Activated CD8-positive, alpha-beta memory T cell treated with anti-CD3 and anti-CD28 coated beads, Interleukin-2, amount 10 ng/mL, durations not matched to agents 7 days and 5 days (primary cell): ENCODE measurements at places on chromosomes 13 and 19. TPM values are rescaled to one million over a fixed set of nuclear protein-coding genes. Genes with fewer than 3 reads are reported as not detected.

ACP7 gene
- total RNA-seq, result not detected

KLF12 gene
- 15.6 TPM for total RNA-seq

ZNF805 gene
- 11.3 TPM for total RNA-seq

GPR4 gene
- total RNA-seq, result not detected

ZNF420 gene
- total RNA-seq, result 10.4 TPM

PSPC1 gene
- 81.6 TPM for total RNA-seq

ZNF665 gene
- 6.0 TPM for total RNA-seq

FFAR3 gene
- total RNA-seq, result not detected

MEIS3 gene
- total RNA-seq, result not detected

SERP2 gene
- total RNA-seq, result not detected

HSPB6 gene
- not detected for total RNA-seq

CALR3 gene
- not detected for total RNA-seq
